ENCODE measurements at places on chromosomes 11 and 22.

- peak; percentile 58 for DNase-seq
Observed at GRCh38 chr11:128476729-128477128, 110.6 kb downstream of the ETS1 start.

GRCh38 chr11:78525720-78526119 is 48.9 kb downstream of the NARS2 start:
- DNase-seq = no peak

DNA sequence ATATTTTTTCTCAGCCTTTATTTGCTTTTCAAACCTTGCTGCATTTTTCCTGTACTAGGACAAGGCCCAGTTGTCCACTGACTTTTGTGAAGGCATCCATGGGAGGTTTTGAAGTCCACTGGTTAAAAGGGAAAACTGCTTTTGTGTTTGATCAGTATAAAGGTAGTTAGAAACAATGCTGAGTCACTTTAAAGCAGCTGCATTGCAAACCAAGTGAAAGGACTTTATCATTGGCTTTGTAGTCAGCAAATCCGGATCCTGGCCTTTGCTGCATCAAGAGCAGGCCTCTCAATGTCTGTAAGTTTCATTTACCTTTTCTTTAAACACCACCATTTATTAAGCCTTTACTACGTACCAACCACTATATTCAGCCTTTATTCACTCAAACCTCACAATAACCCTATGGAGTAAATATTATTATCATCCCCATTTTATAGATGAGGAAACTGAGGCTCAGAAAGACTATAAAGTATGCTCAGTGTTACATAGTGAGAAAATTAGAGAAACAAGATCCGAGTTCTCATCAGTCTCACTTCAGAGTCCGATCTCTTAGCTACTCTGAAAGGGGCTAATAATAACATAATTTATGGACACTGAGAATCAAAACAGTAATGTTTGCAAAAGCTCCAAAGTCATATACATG is 60.6 kb upstream of the HSD17B12 start:
- no peak for DNase-seq

GRCh38 chr22:25048659-25049647 is 96.4 kb downstream of the KIAA1671 start:
- DNase-seq = peak; percentile 83

DNA sequence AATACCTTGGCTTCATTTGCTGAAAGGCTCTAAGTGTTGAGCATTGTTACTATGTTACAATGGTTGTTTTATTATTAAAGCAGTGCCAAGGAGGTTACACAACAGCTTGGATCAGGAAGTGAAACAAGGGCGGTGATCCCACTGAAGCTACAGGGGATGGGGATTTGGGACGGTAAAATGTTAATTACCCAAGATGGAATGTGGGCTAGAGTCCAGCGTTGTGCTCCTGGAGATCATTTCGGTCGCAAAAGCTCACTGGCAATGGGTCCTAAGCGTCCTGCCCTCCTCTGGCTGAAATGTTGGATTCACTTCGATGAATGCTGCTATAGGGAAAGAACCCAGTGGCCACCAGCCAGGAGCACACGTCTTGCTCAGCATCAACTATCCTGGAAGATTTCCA is 48.3 kb downstream of the FAM83F start:
- DNase-seq = no peak

GRCh38 chr11:7525424-7525823 is 11.6 kb downstream of the PPFIBP2 start:
- DNase-seq = no peak

GRCh38 chr11:30411383-30411782 is 88.5 kb downstream of the ARL14EP start:
- DNase-seq = no peak

DNA sequence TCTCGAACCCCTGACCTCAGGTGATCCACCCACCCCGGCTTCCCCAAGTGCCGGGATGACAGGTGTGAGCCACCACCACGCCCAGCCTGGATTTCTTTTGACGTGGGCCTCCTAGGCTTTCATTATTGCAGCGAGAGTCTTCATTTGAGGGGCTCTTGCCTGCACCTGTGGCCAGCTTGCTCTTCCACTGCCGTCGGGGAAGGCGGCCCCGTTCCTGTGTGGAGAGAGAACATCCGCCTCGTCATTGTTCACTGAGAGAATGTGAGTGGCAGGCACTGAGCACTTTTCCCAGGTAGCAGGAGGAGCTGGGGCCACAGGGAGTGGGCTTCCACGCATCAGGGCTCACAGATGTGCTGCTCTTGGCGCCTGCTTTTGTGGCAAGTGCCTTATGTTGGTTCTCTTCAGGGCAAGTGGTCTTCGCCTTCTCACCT is 365.0 kb downstream of the TBC1D22A start:
- DNase-seq = no peak

GRCh38 chr11:47514825-47515647 is 37.9 kb downstream of the CELF1 start:
- peak; percentile 20 for DNase-seq

- peak; percentile 49 for DNase-seq
Observed at GRCh38 chr11:6926208-6927029, at the start of gene ZNF215. Gene ZNF215 (plus strand): TSS chr11:6926426. CDS start chr11:6932273, 5,847 bp downstream.

DNA sequence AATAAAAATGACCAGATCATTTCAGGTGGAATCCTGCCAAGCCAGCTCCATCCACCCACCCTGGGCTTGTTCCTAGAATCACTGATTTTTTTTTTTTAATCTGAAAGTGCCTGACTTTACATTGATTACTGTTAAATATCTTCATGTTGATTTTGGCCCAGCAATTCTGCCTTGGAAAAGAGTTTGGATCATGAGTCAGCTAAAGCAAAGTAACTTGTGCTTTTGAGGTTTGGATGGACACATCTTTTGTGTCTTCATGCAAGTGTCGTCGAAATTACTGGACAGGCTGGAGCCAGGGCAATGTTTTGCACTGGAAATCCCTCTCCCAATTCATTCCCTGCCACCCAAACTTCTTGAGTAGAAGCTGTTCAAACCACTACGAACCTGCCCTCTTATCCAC is 164.0 kb upstream of the SYT13 start:
- no peak for DNase-seq

GRCh38 chr11:65442842-65443331 is 20.3 kb downstream of the NEAT1 start:
- DNase-seq = no peak

GRCh38 chr11:123775289-123775688 is 21.0 kb upstream of the OR6X1 start:
- DNase-seq = no peak

All from CD8-positive, alpha-beta T cell (primary cell).